ENCODE measurements at places on chromosomes 7 and 10.
A peak's percentile ranks its signal among the peaks of the same experiment; 100 is the strongest.

DNA sequence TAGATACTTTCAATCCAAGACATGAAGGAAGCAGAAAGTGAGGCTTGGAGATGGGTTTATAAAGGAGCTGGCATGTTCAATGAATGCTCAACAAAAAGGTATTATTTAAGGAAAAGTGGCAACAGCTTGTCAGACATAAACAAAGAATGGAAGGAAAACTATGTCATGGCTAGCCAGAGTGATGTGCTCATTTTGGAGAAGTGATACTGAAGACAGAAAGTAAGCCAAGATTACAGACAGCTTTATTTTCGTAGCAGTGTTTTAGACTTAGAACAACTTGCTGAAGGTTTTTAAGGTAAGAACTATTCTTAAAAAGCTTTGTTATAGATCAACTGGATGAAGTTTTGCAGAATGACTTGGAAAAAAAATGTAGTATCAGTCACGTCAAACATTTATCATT lies 160.5 kb upstream of the FERD3L start:
- DNase-seq: no peak

DNA sequence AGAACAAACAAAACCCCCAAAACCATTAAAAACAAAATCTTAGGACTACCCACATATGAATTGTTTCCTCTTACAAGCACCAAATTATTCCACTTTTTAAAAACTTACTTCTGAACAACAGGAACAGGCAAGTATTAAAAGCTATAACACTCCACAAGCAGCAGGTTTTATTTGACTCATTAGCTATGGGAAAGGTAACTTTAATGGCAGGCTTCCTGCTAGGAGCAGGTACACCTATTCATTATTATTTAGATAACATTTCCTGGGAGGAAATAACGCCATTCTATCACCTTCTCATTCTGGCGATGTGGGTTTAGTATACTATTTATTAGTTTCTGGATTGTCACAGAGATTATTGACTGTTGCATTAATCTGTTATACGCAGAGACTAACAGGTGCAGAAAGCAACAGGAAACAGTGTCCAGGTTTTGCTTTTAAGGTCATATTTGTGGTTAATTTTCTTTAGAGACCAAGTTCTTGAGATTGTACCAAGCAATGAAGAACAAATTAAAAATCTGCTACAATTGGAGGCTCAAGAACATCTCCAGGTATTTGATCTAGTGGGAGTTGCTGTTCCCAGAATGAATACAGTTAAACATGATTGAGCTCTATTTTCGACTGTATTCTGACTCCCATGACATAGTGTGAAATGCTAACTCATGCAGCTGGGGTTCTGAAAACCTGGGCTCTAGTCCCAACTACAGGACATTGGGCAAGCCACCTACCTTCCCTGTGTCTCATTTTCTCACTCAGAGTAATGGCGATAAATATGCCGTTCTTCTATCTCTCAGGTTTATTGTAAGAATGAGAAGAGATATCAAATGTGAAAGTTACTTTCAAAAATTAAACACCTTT lies 2.0 kb downstream of the CPA2 start:
- no peak for DNase-seq

DNA sequence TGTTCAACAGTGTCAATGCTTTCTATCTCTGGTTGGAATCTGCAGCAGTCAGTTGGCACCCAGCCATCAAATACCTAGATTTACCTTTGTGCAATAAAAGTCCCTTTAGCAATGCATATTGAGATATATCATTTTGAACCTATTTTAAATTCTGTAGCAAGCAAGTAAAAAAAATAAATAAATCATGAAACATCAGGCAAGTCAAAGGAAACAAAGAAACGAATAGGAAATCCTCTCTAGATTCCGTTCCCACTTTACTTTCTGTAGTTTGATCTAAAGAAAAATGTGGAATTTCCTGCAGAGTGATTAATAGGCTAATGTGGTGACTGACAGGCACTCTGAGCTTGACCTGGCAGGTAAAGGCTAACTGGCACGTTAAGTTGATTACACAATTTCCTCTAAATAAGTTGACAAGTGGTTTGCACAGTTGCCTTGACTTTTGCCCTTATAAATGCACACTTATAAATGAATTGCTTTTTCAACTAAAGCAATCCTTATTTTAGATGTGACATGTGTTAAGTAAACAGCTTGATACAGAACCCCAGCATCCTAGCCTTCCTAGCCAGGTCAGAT lies 208.1 kb upstream of the TCF7L2 start:
- no peak for DNase-seq

DNA sequence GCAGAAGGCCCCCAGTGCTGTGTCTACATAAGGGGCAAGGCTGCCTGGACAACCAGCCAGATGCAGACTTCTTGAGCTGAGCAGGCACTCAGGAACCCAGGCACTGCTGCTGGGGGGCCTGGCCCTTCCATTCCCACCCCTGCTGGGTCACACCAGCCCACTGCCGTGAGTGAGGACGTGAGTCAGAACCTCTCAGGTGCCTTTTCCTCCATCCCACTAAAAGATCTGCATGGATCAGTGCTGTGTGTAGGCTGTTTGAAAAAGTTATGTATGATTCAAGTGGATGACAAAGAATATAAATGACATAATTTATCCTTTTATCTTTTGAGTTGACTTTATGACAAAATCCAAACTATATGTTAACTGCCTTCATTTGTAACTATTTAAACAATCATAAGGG lies 499.3 kb downstream of the INHBA start:
- DNase-seq: no peak

DNA sequence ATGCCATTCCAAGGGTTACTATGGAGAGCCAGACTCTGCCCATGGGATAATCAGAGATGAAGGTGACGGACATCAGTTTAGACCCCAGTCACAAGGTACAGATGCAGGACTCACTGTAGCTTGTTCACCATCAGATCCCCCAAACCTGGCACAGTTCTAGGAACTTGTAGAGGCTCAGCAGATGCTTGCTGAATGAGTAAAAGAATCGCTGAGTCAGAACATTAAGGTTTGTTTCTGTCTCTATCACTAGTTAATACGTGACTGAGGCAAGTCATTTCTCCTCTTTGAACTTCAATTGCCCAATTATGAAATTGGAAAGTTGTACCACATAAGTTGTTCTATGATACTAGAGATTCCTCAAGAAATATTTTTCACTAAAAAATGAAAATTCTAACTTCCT lies 65.1 kb downstream of the PPP1R3C start:
- no peak for DNase-seq

DNA sequence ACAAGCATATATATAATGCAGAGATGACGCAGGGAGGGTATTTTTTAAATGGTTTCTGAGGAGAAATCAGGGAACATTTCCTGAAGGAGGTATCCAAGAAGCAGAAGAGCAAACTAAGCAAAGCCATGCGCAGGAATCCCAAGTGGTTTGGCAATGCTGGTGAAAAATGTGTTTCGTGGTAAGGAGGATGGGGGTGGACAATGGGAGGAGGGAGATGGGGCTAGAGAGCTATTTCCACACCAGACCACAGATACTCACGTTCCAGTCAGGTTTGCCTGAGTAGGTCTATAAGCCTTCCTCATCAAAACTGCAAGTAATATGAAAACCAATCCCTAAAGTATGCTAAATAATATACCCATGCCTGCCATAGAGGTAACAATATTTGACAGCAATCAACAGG lies 223.7 kb upstream of the MKLN1 start:
- DNase-seq: no peak

DNA sequence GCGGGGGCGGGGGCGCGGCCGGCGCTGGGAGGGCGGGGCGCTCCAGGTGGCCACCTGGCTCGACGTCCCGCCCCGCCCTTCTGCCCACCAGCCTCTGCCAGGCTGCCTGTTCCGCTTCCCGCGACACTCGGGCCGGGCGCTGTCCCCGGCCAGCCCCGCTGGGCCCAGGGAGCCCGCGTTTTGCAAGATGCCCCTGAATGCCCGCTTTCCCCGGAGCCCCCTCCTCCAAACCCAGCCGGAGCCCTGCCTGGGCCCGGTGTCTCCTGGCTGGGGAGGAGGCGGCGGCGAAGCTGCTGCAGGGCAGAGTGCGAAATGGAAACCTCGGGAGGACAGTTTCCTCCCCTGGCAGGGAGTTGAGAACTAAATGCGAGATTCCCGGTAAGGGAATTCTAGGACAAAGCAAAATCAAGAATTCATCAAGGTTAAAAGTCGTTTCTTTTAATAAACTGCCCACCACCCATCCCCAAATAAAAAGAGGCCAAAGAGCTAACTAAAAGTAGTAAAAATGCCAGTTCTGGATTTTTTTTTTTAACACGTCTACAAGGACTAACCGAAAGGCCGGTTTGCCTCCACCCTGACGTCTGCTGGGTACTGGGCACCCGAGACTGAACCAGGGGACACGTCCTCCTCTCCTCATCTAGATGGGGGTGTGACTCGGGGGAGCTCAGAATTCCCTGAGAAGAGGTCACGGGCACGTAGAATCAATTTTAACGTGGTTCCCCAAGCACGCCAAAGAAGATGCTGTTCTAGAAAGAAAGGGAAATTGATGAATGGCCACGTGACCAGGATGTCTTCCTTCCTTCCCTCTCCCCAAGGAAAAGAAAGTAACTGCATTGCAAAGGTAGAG lies 200.4 kb upstream of the NFE2L3 start:
- DNase-seq: no peak

DNA sequence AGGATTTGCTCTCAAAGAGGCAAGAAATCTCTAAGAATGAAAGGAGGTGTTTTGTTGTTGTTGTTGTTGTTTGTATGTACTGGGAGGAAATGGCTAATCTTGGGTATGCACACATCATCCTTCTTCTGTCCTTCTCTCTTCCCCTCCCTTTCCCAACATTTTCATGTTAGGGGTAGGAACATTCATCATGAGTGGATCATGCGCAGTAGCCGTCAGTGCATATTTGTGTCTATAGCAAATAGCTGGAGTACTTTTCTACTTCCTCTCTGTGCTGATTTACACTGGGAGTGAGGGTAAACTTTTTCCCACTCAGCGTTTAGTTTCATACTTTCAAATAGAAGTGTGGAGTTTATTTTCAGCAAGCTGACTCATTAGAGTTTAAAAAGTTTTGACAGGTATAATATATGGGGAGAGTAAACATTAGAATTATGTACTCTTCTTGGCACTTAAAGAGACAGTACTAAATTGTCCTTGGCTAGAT lies 80.5 kb upstream of the PRKG1 start:
- no peak for DNase-seq

- no peak for DNase-seq
Measured at GRCh38 chr10:100901051-100901450, 11.7 kb upstream of the SLF2 start.

DNA sequence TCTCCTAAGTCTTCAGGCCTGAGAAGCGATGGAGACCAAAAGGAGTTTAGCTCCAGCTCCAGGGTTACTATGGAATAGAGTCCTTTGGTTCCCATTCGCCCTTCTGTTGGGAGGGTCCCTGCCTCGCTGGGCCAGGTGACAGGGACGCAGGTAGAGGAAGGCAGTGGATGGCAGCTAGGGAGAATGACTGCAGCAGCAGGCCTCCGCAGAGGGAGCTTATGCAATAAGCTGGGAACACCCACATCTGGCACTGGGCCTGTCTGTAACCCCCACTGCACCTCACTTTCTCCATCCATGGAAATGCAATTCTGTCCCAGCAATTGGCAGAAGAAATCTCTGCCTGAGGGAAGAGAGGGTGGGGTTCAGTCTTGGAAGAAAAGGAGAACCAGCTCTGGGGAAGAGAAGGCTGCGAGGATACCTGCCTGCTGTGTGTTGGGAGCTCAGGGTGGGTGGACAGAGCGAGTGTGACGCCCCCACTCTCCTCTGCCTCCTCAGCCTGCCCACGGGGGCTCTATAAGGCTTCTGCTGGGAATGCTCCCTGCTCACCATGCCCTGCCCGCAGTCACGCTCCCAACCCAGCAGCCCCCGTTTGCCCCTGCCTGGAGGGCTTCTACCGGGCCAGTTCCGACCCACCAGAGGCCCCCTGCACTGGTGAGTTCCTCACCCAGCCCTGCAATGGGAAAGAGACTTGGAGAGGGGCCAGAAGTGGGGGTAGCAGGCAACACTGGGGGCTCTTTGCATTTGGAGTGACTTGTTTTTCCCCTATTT lies 10.3 kb downstream of the EPHB6 start:
- DNase-seq: no peak

DNA sequence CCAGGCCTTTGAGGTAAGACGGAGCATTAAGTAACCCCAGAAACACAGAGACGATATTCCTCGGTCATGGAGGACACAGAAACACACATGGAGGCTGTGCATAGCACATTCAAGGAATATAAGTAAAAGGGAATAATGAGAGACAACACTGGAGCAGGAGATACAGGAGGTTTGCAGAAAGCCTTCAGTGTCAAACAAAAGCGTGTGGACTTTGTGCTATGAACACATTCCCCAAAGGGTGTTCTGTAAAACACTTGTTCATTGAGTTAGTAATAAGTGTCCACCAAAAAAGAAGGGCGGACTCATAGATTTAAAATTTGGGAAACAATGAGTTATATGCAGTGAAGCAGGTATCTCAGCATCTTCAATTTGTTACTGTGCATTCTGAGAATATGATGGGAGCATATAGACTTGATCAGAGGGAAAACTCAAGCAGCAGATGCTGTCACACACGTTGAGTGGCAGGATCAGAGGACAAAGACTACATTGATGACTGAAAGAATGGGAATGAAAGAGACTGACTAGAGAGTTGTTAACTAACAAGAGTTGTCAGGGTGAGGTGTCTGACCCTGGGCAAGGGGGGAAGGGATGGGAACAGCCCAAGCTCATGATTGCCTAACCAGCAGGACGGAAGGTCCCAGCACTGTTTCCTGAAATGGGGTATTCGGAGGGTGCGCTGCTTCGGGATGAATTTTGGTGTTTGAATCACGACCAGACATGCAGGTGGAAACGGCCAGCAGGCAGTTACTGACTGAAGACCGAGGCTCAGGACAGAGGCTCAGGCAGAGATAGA lies 85.2 kb upstream of the VIPR2 start:
- no peak for DNase-seq

GRCh38 chr10:108894402-108895301 lies 1028.7 kb downstream of the XPNPEP1 start:
- DNase-seq: no peak

- DNase-seq: peak; percentile 12
Measured at GRCh38 chr7:117323851-117324711, 1.2 kb upstream of the WNT2 start.

- DNase-seq: no peak
Measured at GRCh38 chr7:142461437-142461836, 203.6 kb upstream of the PRSS58 start.

DNA sequence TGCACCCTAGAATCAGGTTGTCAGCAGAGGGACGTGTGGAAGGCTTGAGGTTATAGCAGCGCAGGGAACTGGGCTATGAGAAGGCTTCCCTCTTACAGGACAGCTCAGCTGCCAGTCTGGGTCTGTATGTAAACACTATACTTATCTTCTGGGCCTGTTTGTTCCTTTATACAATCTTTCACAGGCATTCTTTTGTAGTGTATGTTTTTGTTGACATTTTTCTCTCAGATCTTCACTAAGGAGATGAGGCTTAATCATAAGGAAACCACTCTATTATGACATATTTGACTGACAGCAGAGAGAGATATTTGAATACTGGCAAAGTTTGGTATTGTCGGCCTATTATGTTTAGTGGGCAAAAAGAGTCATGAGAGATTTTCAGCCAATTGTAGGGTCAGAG lies 929 bp downstream of the GBF1 start:
- no peak for DNase-seq

DNA sequence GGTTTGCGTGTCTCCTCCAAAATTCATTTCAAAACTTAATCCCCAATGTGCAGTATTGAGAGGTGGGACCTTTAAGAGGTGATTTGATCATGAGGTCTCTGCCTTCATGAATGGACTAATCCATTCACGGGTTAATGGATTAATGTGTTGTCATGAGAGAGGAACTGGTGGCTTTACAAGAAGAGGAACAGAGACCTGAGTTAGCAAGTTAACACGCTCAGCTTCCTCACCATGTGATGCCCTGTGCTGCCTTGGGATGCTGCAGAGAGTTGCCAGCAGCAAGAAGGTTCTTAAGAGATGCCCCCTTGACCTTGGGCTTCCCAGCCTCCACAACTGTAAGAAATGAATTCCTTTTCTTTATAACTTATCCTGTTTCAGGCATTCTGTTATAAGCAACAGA lies 3.7 kb upstream of the TCTN3 start:
- DNase-seq: no peak

All from spinal cord (tissue), 10 donors.